Anterior cingulate cortex (tissue), 58 donors: ENCODE measurements at places on chromosomes 4 and X.

- DNase-seq = no peak
Measured at GRCh38 chr4:10753856-10754402, 69.4 kb upstream of the CLNK start.

- DNase-seq = no peak
Measured at GRCh38 chr4:174134361-174134760, 149.1 kb downstream of the FBXO8 start.

- no peak for DNase-seq
Measured at GRCh38 chrX:15492469-15492868, 664 bp downstream of the PIR start.

GRCh38 chr4:189202182-189202868 lies 738.3 kb upstream of the FRG1 start:
- DNase-seq = peak; percentile 13

- DNase-seq = no peak
Measured at GRCh38 chrX:122464341-122464740, 719.7 kb upstream of the GRIA3 start.

DNA sequence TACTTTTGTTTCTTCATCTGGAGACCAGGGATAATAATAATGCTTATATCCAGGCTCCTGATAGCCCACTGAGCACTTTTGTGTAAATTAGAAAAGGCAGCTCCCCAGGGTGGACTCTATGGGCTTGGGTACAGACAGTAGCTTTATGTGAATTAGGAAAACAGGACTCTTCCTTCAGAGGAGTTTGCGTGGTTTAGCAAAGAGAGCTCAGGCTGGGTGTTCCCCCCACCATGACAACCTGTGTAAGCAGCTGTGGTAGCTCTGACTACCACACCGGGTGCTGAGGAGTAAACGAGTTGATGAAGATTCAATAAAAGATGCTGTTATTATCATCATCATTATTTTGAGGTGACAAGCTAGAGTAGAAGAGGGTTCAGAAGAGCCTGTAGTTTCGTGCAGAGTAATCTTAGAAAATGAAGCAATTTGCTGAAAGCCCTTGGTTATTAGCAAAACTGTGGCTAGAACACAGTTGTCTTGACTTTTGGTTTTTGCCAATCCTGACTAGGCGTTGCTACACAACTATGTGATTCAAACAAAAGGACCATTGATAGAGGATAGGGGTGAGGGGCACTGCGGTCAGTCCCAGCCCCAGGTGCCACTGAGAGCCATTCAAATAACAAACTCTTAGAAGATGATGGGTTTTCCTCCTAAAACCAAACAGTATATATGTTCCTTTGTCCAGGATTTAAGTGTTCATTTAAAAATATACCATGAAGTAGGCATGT lies 60.6 kb upstream of the LIMCH1 start:
- DNase-seq = no peak
